Foreskin keratinocyte (primary cell): ENCODE measurements at places on chromosomes 3 and 15.

- DNase-seq: no peak
Observed at GRCh38 chr3:24145481-24145880, 200.4 kb downstream of the NR1D2 start.

DNA sequence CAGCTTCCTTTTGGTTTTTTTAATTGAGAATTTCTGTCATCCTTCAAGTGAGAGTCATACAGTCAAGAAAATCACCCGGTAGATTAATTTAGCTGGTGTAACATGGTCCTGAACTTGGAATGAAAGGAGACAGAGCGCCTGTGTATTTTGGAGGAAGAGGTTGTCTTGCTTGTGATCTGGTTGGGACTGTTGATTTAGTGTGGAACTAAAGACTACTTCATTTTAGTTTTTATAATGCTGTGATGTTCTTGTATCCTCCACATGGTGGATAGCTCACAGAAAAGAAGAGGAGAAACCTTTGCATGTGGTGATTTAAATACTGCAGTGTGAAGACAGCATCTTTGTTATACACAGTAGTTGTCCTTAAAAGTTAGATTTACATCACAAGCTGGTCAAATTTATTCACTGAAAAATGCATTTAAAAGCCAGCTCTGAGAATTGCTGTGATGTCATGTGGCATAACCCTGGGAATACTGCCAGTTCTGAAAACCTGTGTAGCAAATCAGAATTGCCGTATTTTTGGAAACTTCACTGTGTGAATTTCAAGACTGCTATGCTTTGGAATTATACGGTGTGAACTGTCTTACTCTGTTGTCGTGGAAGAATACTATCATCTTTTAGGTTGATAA, 268.5 kb downstream of the PTPRG start:
- DNase-seq: no peak

GRCh38 chr3:132553826-132554225, 43.2 kb upstream of the ACKR4 start:
- DNase-seq: no peak

GRCh38 chr3:143443851-143444331, 324.3 kb downstream of the CHST2 start:
- peak; percentile 97 for DNase-seq

GRCh38 chr3:33061782-33062181, 35.2 kb downstream of the GLB1 start:
- peak; percentile 16 for DNase-seq

- DNase-seq: no peak
Observed at GRCh38 chr15:79140846-79141570, 50.4 kb upstream of the RASGRF1 start.

DNA sequence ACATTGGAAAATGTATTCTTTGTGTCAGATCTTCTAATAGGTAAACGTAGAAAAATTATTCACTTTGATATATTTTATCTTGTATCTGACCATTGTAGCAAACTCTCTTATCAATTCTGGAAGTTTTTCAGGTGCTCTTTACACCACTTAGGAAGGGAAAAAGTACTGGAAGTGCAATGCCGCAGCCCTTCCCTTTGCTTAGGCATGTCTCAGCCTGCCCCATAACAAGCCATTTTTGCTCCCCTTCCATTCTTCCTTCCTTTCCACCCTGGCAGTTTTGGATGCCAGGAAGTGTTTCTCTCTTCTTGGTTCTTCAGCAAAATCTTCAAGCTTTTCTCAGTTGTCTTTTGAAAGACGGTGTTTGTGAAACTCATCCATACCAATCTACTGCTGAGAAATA, 34.9 kb upstream of the SLC9A9 start:
- DNase-seq: no peak

GRCh38 chr15:83565553-83566159, 88.3 kb upstream of the ADAMTSL3 start:
- DNase-seq: peak; percentile 23

GRCh38 chr15:63598473-63599400, 1.6 kb downstream of the FBXL22 start:
- DNase-seq: no peak

DNA sequence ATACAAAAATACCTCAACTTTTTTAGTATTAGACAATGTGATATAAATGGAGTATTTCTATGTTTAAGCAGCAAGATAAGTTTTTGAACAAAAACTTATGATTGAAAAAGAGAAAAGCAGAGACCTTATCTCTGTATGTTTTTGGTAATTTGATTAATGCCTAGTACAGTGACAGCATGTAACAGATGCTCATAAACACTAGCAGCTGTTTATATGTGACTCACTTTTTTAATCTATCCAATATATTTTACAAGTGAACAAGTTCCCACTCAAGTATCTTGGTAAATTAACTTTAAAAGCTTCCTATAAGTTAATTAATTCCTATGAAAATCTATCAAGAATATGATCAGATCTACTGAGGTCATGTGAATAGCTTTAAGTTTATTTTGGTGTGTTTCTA, 55.1 kb downstream of the NGLY1 start:
- DNase-seq: no peak

DNA sequence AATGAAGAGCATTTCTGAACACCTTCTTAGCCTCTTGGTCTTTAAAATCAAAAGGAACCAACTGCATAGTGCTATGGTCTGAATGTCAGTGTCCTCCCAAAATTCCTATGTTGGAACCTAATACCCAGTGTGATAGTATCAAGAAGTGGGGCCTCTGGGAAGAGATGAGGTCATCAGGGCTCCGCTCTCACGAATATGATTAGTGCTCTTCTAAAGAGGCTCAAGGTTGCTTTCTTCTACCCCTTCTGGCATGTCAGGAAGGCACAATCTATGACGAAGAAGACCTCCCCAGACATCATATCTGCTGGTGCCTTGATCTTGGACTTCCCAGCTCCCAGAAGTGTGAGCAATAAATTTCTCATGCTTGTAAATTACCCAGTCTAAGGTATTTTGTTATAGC, 209.5 kb downstream of the MAGI1 start:
- no peak for DNase-seq

GRCh38 chr3:153752405-153753027, 368.7 kb upstream of the ARHGEF26 start:
- no peak for DNase-seq

GRCh38 chr3:123283074-123283473, 81.3 kb downstream of the SEC22A start:
- no peak for DNase-seq

DNA sequence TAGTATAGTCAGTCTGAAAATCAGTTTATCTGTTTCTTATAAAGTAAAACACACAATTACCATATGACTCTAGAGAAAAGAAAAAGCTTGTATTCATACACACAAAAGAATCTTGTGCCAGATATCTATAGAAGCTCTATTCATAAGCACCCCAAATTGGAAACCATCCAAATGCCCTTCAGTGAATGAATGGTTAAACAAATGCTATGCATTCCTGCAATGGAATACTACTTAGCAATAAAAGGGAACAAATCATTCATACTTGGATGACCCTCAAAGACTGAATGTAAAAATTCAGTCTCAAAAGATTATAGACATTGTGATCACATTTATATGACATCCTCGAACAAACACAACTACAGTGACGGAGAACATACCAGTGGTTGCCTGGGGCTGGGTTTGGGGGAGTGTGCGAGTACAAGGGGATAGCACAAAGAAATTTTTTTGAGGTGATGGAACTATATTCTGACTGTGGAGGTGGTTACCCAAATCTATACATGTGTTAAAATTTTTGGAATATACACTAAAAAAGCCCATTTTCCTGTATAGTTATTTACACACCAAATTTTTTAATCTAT, 680.6 kb downstream of the NTRK3 start:
- no peak for DNase-seq

DNA sequence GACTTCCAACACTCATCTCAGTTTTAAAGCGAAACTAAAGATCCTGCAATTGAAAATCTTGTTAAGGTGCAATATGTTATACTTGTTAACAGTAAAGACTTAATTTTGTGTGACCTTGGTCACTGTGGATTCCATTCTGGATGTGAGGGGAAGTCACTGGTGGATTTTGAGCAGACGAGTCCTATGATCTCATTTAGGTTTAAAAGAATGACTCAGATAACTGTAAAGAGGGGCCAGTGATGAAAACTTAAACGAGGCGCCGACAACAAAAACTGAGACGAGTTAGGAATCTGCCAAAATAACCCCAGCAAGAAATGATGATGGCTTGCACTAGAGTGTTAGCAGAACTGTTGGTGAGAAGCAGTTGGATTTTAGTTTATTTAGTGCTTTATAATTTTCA, 56.5 kb downstream of the LRRC28 start:
- no peak for DNase-seq

- no peak for DNase-seq
Observed at GRCh38 chr3:65343736-65344135, 655.9 kb upstream of the ADAMTS9 start.

- no peak for DNase-seq
Observed at GRCh38 chr3:83632526-83632925, 1326.3 kb upstream of the CADM2 start.

DNA sequence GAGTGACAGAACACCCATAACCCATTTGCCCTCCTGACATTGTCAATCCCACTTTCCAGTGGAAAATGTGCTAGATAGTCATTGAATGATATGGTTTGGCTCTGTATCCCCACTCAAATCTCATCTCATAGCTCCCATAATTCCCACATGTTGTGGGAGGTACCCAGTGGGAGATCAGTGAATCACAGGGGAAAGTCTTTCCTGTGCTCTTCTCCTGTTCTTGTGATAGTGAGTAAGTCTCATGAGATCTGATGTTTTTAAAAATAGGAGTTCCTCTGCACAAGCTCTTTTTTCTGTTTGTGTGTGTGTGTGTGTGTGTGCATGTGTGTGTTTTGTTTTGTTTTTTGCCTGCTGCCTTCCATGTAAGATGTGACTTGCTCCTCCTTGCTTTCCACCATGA, 191.7 kb downstream of the ARRDC4 start:
- DNase-seq: no peak

DNA sequence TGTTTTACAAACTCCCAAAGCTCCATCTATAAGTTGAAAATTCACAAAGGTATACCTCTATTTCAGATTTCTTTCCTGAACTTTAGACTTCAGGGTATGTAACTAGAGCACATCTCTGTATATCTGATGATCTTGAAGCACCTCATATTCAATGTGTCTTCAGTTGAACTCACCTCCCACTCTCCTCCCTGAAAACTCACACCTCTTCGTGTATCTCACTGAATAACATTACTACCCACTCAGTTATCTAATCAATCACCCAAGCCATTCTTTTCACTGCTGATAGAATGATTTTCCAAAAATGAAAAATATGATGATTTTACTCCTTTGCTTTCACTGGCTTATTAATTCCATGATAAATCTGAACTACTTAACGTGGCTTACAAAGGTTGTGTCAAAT, 52.9 kb downstream of the GTPBP8 start:
- DNase-seq: no peak

DNA sequence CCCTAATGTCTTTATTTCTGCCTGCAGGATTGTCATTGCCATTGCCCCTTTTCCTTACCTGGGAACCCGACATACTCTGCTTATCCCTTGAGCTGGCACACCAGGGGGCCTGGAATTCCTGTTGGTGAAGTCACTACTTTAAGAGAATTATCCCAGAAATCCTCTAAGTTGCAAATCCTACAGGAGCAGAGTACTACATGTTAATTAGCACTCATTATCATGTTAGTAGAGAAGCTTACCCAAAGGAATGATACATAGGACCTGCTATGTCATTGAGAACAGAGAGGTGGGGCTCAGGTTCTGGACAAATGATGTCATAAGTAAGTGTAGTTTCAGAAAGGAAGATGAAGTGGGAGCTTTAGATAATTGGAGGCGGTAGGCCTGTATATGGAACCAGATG, 27.4 kb downstream of the SCG5 start:
- DNase-seq: no peak

DNA sequence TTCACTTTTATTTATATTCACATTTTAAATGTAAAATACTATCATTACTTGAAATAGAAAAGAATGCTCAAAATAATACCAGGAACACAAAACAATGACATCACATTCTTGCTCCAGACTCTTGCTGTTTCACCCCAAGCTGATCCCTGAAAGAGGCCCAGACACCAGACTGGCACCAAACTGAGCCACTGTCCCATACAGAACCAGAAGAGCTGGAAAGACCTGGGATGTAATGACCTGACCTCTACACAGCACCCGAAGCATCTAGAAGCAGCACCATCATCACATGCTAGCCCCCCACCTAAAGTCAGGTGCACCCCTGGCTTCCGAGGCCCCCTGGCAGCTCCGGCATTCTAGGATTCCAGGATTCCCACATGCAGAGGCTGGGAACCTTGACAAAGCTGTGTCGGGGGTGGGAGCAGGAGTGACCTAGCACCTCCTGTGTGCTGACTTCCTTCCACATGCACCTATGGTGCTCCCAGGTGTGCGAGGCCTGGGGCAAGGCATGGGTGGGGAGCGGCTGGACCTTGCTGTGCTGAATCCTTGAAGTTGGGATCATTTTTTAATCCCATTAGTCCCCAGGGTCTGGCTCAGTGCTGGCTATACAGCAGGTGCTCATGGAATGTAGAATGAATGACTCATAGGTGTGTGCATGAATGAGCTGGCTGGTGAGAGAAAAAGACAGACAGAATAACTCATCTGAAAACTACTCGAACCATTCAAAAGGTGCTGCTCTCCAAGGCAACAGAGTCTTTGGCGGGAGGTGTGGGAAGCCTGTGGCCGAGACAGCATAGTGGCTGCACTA, 144.7 kb upstream of the IQSEC1 start:
- DNase-seq: peak; percentile 91

DNA sequence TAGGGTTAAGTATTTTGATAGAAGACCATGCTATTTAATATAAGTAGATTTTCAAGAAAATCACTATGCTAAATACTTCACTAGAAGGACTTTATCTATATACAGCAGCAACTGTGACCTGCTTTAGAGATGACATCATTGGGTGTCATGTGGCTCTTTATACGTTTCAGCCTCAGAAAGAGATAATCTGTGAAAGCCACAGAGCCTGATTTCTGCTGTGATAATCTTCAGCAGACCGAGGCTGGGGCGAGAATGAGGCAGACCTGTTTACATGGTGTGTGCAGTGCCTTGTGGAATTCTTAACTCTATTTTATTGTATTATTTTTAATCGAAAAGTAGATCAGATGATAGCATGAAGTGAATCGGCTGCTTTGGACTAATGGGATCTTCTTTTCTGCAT, 471.2 kb downstream of the MFSD1 start:
- no peak for DNase-seq

- DNase-seq: no peak
Observed at GRCh38 chr3:160464321-160464720, 14.7 kb upstream of the TRIM59 start.

DNA sequence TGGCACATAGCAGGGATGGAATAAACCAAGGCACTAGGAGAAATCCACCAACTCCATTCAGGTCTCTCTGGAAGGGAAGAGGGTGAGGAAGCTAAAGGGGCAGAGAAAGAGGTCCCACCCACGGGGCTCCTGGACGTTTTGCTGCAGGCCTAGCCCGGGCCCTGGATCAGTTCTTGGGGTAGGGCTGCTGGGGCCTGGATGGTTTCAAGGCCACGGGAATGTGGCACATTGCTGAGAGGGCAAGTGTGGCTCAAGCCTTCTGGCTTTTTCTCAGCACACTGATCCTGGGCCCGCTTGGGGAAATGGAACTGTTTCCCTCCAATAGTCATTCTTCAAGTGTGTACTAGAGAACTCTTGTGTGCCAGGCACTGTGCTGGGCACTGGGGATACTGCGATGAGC, 24.0 kb downstream of the EPHB3 start:
- no peak for DNase-seq

- no peak for DNase-seq
Observed at GRCh38 chr3:196203846-196204245, 7.4 kb downstream of the ZDHHC19 start.

GRCh38 chr3:38454178-38454883, 641 bp downstream of the ACVR2B start:
- peak; percentile 29 for DNase-seq

- DNase-seq: no peak
Observed at GRCh38 chr3:49566312-49566711, 12.0 kb downstream of the BSN start.

- DNase-seq: no peak
Observed at GRCh38 chr3:46410669-46411068, 3.6 kb downstream of the CCRL2 start.
